Stimulated activated CD4-positive, alpha-beta T cell treated with anti-CD3 and anti-CD28 coated beads, TNF-alpha, amount 100 ng/mL, for 1 hour (primary cell): ENCODE measurements at places on chromosomes 2 and 18.

GRCh38 chr2:30481323-30481800 is 34.3 kb downstream of the LCLAT1 start:
- DNase-seq, result no peak

DNA sequence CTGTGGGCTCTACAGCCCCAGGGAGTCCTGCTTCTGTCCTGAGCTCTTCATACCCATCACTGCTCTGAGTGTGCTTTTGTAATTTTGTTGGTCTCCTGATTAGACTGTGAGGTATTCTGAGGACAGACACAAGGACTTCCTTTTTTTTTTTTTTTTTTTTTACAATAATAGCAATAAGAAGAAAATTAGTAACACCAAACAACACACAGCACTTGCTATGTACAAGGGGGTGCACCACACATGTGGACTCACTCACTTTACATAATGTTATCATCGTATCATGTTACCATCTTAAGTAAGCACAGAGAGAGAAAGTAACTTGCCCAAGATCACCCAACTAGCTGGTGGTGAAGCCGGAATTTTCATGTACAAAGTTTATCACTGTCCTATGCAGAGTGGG is 34.6 kb downstream of the MBP start:
- DNase-seq, result no peak

- no peak for DNase-seq
These were observed 29.0 kb upstream of the DLX1 start for GRCh38 chr2:172056293-172056692.

GRCh38 chr18:3871687-3872086 is 421.7 kb downstream of the TGIF1 start:
- no peak for DNase-seq

DNA sequence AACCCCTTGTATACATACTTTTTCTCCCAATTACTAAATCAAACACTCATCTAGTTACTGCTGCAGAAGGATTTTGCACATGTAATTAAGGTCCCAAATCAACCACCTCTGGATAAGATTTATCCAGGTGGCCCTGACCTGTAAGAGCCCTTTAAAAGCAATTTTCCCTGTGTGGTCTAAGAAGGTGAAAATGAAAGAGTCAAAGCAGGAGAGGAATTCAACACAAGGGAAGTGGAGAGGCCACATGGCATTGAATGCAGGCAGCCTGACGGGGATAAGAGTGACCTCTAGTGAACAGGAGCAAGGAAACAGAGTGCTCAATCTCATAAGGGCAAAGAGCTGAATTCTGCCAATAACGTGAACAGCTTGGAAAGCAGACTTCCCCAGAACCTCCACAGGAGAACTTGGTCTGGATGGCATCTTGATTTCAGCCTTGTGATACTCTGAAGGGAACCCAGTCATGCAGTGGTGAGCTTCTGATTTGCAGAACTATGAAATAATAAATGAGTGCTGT is 27.2 kb downstream of the PPP3R1 start:
- DNase-seq, result no peak

- DNase-seq, result no peak
These were observed 178.1 kb downstream of the FAM210A start for GRCh38 chr18:13548106-13548819.
